ENCODE measurements at places on chromosomes 5 and 9. TPM values are rescaled to one million over a fixed set of nuclear protein-coding genes. Genes with fewer than 3 reads are reported as not detected.

BARHL1 gene
- total RNA-seq: not detected

UNC13B gene
- 34.3 TPM for total RNA-seq

NR3C1 gene
- total RNA-seq: 55.1 TPM

C9orf153 gene
- total RNA-seq: 0.26 TPM

ERAP2 gene
- 65.5 TPM for total RNA-seq

BTNL3 gene
- not detected for total RNA-seq

SLC45A2 gene
- 0.19 TPM for total RNA-seq

PRRC2B gene
- total RNA-seq: 30.5 TPM

TDRD7 gene
- 12.6 TPM for total RNA-seq

ZDHHC11B gene
- 0.26 TPM for total RNA-seq

PCDHB13 gene
- 1.1 TPM for total RNA-seq

All from aortic smooth muscle cell (primary cell).